Endothelial cell of umbilical vein (primary cell): ENCODE measurements at places on chromosomes 12 and 14. TPM values are rescaled to one million over a fixed set of nuclear protein-coding genes. Genes with fewer than 3 reads are reported as not detected.

The CEBPE gene
- total RNA-seq, result not detected in 2 replicates

The CREBL2 gene
- total RNA-seq, result 14.5 and 19.4 TPM in 2 replicates

- no peak for DNase-seq
Measured at GRCh38 chr14:91041450-91041849, 19.0 kb downstream of the RPS6KA5 start.

DNA sequence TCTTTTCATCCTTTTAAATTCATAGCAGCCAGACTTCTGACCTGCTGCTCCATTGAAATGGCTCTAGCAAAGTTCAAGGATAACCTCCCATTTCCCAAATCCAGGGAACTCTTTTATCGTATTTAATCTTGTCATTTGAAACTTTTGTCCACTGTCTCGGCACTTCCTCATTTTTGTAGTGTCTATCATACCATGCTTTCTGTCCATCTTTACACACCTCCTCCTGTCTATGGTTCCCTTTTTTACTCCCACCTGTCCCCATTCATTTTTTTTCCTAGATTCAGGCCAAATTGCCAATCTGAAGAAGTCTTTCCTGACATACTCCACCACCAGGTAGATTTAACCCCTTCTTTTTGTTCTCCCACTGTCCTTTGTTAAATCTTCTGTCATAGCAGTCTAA lies 31.0 kb downstream of the NFYB start:
- no peak for DNase-seq

The APOF gene
- not detected in 2 replicates for total RNA-seq

DNA sequence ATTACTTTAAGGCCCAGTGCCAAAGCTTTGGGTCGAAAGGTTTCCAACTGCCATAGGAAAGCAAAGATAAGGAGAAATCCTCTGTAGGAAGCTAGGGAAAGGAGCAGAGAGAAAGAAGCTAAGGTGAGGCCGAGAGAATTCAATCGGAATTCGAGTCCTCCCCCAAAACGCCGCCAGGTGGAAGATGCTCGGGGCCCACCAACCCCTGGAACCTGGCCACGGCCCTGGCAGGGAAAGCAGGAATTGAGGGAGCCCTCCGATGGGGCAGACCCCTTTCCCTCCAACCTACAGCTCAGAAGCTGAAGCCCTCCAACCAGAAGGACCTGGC lies 498 bp downstream of the GMFB start:
- DNase-seq, result no peak

DNA sequence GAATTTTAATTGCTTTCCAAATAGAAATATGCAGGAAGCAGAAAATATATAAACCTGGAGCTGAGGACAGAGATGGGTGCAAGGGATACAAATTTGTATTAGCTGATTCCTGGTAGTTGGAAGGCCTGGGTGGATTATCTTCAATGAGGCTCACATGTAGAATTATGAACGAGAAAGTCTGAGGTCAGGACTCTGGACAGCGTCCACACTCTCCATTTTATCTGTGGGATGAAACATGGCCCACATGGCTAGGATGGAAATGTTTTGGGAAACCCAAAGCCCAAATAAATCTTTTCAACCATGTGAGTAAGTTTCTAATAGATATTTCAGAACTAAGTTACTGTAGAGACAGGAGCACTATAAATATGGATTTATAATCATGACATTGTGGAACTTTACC lies 256.1 kb downstream of the APAF1 start:
- DNase-seq, result no peak

DNA sequence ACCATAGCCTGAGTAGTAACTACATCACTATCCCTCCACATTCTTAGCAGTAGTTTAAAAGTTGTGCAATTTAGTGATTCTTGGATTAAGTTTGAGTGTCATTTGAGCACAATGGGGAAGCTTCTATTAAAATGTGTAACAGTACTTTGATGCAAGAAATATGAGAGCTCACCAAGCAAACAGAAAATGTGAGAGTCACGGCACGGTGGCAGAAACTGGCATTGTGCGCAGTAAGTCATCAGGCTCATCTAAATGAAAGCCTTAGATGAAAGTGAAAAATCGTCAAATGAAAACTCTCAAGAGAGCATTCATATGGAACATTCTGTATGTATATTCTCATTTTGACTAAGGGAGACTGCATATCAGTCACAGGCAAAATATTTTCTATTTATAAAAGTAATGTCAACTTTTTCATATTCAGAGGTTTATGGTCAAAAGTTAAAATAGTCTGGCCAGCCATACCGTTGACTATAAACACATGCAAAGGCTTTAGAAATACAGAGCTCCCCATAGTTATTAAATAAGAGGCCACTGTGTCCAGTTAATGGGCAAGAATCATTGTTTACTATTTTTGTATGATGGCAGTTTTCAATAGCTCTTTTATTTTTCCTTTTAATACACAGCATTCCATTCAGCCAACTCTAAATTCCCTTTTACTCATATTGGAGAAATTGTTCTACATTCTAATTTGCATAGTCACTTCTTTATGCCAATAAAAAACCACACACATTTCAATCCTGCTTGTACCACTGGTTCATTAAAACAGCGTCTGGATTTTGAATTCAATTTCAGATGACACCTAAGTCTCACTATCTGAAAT lies 167.9 kb downstream of the PRKD1 start:
- DNase-seq, result no peak

The TMTC2 gene
- 5.9 and 7.8 TPM in 2 replicates for total RNA-seq

GRCh38 chr12:7190268-7191055 lies 976 bp downstream of the PEX5 start:
- no peak for DNase-seq

The FAR2 gene
- 61.7 and 66.3 TPM in 2 replicates for total RNA-seq

The FOXM1 gene
- total RNA-seq, result 110 and 136 TPM in 2 replicates

The PLCZ1 gene
- not detected in 2 replicates for total RNA-seq

DNA sequence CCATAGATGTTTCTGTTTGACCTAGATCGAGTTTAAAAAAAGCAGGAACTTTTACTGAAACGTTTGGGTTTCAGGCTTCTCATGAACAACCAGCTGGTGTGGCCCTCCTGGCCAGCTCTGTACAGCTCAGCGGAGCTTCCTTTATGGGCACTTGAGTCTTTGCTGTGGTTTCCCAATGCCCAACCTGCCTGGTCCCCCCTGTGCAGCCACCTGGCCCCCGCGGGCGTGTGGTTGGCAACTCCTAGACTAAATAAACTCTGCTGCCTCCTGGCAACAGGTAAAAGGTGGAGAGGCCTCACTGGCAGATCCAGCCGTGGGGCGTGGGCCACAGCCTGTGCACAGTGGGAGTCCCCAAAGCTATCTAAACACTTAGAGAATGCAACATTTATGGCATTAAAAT lies 38.7 kb downstream of the ADGRD1 start:
- DNase-seq, result no peak

DNA sequence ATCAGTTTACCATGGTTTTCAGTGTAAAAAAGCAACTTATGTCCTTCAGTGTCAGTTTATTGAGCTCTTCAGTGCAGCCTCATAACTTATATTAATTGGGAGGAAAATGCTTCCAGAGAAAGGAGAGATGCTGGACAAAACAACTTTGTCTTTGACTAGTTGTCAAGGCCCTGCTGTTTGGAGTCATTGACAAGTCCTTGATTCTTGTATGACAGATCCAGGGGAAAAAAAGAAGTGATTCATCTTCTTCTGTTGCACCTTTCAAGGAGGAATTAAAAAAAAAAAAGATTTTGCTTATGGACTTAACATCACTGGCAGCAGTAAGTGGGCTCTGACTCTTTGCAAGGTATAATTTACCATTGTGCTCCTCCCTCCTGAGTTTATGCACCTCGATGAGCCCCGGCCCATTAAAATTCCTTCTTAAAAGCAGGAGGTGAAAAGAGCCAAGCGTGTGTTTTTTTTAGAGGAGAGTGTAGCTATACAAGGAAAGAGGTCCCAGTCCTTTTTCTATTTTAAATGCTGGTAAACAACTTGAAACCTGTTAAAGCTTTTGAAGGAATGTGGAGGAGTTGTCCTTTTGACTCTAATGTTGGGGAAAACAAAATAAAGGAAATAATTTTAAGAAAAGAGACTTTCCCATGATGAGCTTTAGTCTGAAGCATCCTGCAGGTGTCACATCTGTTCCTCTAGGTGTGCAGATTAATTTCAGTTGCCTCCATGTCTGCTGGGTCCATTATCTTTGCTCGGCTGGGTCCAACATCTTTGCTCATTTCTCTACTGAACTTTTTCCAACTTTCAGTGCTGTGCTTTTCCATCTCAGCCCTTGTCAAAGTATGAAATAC lies 431.6 kb downstream of the RAD51B start:
- DNase-seq, result peak; percentile 4

DNA sequence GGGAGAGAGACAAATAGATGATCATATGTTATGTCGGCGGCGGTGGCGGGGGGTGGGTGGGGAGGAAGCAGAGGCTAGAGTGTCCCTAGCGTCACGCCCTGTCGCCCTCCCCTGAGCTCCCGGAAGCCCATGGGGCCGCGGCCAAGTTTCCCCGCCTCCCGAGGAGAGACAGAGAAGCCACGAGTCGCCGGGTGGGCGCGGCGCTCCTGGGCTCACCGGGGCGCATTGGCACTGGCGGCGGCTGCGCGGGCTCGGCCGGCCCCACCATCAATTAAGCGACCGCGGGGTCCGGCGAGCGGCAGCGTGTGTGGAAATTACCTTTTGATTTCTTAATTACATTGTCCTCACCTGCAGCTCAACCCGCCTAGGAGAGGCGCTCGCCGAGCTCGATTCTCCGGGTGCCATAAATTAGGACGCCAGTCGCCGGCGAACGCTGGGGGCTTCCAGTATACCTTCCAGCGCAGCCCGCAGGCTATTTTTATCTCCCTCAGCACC lies 119.9 kb upstream of the LHX5 start:
- no peak for DNase-seq

DNA sequence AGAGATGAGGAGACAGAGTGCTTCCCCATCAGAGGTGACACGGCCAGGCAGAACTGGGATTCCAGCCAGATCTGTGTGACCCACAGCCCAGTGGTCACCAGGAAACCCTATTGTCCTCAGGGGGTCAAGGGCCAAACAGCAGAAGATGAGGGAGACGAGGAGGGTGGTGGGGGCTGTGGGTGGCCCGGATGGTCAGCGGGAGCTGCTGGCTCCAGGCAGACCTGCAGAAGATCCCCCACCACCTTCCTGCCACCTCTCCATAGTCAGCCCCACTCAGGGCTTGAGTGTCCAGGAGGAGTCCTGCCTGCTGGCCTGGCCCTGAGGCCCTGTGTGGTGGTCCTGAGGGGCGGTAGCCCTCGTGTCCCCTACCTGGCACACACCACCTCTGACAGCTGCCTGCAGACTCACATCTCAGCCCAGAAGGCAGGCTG lies 136.8 kb downstream of the CALM1 start:
- DNase-seq, result no peak

- DNase-seq, result peak; percentile 18
Measured at GRCh38 chr12:105280966-105281693, 45.2 kb upstream of the APPL2 start.

The CCDC38 gene
- not detected in 2 replicates for total RNA-seq

- no peak for DNase-seq
Measured at GRCh38 chr14:32820682-32821081, 118.0 kb upstream of the NPAS3 start.

GRCh38 chr12:26367991-26368730 lies 172.8 kb downstream of the SSPN start:
- DNase-seq, result no peak

The IL22 gene
- total RNA-seq, result not detected in 2 replicates

GRCh38 chr14:56002876-56003625 lies 115.2 kb upstream of the PELI2 start:
- no peak for DNase-seq

- DNase-seq, result no peak
Measured at GRCh38 chr14:95221531-95221930, 64.2 kb upstream of the DICER1 start.

The IL25 gene
- not detected in 2 replicates for total RNA-seq

The TBC1D30 gene
- 4.4 and 7.4 TPM in 2 replicates for total RNA-seq

The FAM234B gene
- total RNA-seq, result 9.4 and 13.2 TPM in 2 replicates

The GPR162 gene
- total RNA-seq, result 8.1 and 13.7 TPM in 2 replicates

GRCh38 chr12:25311506-25311905 lies 60.8 kb upstream of the KRAS start:
- no peak for DNase-seq

DNA sequence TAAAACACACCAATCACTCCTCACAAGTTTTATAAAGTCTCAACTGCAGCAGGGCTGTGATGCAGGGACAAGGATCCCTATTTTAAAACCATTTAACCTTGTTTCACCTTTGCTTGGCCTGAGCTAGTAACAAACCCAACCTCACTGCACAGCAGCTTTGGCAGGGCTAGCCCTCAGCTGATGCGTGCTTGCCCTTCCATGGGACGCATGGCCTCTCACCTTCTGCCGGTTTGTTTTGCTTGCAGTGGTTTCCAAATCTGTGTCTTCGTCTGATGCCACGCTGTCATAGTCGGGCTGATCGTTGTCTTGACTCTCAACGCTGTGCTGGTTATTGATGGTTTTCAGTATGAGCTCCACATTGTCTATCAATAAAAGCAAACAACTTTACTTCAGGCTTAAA lies 43.3 kb downstream of the GIT2 start:
- no peak for DNase-seq

GRCh38 chr14:52856139-52856538 lies 64.7 kb upstream of the GNPNAT1 start:
- no peak for DNase-seq

DNA sequence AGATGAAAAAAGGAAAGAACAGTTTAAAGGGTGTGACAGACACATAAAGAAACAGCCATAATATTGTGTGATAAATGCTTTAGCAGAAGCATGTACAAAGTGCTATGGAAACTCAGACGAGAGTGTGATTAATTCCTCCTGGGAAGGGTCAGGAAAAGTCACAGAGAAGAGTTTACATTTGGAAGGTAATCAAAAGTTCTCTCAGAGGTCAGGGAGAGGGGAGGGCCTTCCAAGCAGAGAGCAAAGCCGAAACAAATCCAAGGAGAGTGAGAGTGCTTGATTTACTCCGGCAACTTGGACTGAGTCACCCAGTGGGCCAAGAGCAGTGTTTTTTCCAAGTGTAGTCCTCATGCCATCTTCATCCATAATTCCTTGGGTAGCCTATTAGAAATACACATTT lies 108.3 kb downstream of the IGF1 start:
- DNase-seq, result no peak

GRCh38 chr12:113997365-113997764 lies 31.2 kb upstream of the RBM19 start:
- no peak for DNase-seq

DNA sequence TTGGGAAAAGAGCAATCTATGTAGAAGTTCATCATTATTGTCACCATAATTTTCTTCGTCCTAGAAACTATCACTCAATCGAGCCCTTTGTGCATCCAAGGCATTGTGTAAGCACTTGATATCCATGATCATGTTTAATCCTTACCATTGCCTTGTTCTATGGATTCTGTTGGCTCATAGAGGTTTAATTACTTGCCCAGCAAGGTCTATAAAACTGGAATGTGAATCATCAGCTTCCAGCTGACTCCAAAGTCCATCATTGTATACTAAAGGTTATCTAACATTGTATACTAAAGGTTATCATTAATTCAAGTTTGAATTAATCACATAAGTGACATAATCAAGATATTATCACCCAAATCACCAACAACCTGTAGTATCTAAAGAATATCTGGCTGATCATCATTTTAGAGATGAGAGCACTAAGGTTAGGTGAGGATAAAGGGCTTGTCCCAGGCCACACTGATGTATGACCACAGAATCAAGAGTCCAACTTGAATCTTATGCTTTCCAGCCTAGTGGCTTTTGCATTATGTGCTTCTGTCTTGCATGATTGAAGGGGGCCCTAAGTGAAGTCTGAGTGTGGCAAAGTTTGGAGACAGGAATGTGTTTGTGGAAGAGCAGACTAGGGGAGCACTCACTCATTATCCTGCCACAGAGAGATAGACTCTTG lies 188.1 kb downstream of the ANO4 start:
- DNase-seq, result no peak

GRCh38 chr12:54631551-54631950 lies 3.1 kb downstream of the LACRT start:
- no peak for DNase-seq
